ENCODE measurements at places on chromosomes 1 and 21. TPM values are rescaled to one million over a fixed set of nuclear protein-coding genes. Genes with fewer than 3 reads are reported as not detected.

DNA sequence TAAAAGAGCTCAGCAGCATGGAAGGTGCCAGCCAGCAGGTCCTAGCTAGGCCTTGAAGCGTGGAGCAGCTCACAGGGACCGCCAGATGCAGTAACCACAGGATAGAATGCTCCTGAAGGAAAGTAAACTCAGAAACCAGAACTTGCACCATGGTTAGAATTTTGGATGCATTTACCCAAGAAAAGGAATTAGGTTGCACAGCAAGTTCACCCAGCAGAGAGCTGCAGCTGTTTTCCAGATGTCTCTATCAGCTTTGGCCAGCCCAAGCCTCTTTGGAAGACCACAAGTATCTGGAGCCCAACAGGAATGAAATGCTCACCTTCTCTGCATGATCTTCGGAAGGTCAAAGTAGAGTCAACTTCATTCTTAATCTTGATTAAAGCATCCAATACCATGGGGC, 21.0 kb upstream of the ATP13A2 start:
- peaks cover 5% of the 10 kb centered on the region for H3K36me3 ChIP-seq
- no peaks in the 10 kb centered on the region for H3K4me1 ChIP-seq
- H3K27ac ChIP-seq, result no peak overlapping the region

DNA sequence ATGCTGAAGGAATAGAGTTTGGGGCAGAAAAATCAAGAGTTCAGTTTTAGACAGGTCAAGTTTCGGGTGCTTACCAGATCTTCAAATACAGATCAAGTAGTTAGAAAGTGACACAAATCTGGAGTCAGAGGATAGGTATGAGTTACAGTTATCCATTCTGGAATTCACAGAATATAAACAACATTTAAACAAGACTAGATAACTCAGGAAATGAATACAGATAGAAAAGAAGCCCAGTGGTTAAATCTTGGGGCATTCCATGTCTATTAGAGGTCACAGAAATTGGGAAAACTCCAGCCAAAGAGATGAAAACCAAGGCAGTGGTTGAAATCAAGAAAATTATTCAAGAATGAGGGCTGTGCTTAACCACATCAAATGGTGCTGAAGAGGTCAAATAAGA, 187.0 kb upstream of the HP1BP3 start:
- no peaks in the 10 kb centered on the region for H3K4me1 ChIP-seq
- no peak overlapping the region for H3K4me3 ChIP-seq
- peaks cover 13% of the 10 kb centered on the region for H3K36me3 ChIP-seq
- no peak for DNase-seq
- H3K27me3 ChIP-seq, result no peaks in the 10 kb centered on the region

- no peak for DNase-seq
- no peaks in the 10 kb centered on the region for H3K36me3 ChIP-seq
- H3K27me3 ChIP-seq, result no peaks in the 10 kb centered on the region
Measured at GRCh38 chr1:208173749-208174148, 70.4 kb downstream of the PLXNA2 start.

GRCh38 chr21:30434033-30434631, 4.1 kb downstream of the KRTAP13-4 start:
- peak; percentile 16 for DNase-seq
- H3K27me3 ChIP-seq, result peaks cover 2% of the 10 kb centered on the region
- H3K4me1 ChIP-seq, result no peaks in the 10 kb centered on the region
- H3K36me3 ChIP-seq, result no peaks in the 10 kb centered on the region
- H3K4me3 ChIP-seq, result no peak overlapping the region
- no peak overlapping the region for H3K27ac ChIP-seq

DNA sequence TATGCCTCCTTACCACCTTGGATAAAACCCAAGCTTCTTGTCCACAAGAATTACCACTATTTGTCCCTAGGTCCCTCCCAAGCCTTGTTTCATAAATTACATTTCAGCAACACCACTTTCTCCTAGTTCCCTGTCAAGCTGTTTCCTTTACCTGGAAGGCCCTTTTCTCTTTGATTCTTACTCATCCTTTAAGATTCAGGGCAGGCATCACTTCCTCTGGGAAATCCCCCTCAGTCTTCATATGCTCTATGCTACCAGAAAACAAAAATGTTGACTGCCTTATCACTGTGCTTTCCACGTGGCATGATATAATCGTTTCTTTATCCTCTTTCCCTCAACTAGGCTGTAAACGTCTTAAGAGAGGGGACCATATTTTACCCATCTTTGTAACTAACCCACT, 102.7 kb downstream of the LYST start:
- DNase-seq, result no peak
- H3K36me3 ChIP-seq, result peaks cover 4% of the 10 kb centered on the region
- H3K27ac ChIP-seq, result no peak overlapping the region

- H3K4me1 ChIP-seq, result peaks cover 8% of the 10 kb centered on the region
- no peak overlapping the region for H3K4me3 ChIP-seq
- peaks cover 5% of the 10 kb centered on the region for H3K27me3 ChIP-seq
- peak overlapping the region; percentile 61 for H3K27ac ChIP-seq
Measured at GRCh38 chr1:117128323-117129079, 7.0 kb upstream of the TRIM45 start.

DNA sequence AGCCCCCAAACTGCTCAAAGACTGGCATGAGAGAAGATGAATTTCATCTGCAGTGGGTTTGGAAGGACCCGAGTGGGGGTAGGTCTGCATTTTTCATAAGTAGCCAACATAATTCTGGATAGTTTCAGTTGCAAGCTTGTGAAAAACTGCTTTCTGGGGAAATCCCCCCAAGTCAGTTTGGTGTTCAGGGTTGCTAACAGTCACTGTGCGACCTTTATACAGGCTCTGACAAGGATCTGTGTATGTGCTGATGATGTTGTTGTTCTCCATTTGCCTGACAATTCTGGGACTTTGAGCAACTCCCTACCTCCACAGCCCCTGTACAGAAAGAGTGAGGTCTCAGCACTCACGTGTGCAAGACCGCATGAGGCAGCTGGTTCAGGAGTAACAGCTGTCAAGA, 87.9 kb downstream of the SUSD4 start:
- H3K4me1 ChIP-seq, result peaks cover 9% of the 10 kb centered on the region
- no peaks in the 10 kb centered on the region for H3K36me3 ChIP-seq
- no peak overlapping the region for H3K27ac ChIP-seq
- H3K4me3 ChIP-seq, result no peak overlapping the region
- H3K27me3 ChIP-seq, result peaks cover 43% of the 10 kb centered on the region

DNA sequence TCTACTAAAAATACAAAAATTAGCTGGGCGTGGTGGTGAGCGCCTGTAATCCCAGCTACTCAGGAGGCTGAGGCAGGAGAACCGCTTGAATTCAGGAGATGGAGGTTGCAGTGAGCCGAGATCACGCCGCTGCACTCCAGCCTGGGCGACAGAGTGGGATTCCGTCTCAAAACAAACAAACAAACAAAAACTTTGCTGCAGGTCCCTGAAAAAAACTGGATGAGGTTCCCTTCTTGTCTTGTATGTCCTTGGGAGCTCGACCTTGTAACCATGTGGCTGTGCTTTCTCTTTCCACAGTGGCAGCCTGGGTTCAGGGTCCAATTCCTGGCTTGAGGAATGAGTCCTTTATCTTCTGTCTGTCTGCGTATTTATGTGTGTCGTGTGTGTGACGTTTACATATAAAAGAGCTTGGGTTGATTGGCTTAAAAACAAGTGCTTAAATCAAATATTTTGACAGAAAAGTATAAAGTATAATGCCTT, 18.0 kb upstream of the COX20 start:
- H3K27ac ChIP-seq, result no peak overlapping the region
- peaks cover 33% of the 10 kb centered on the region for H3K27me3 ChIP-seq
- no peak for DNase-seq
- no peaks in the 10 kb centered on the region for H3K4me1 ChIP-seq
- no peaks in the 10 kb centered on the region for H3K36me3 ChIP-seq

DNA sequence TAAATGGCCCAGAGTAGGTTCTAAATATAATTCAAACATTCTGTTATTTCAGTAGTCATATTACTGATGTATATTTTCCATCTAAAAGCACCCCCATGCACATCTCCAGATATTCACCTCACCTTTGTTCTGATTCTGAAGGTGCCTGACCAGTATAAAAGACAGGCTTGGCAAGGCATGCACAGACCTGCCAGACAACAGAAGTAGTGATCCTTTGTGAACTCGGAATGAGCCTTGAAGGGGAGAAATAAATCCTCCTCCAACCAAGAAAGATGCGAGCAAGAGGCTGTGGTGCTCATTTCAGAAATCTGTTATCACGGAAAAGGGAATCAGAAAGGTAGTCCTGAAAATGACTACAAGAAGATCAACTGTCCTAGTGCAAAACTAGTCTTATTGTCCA, 287.3 kb downstream of the VAV3 start:
- peaks cover 11% of the 10 kb centered on the region for H3K4me1 ChIP-seq
- H3K4me3 ChIP-seq, result no peak overlapping the region
- no peaks in the 10 kb centered on the region for H3K27me3 ChIP-seq
- DNase-seq, result no peak
- H3K27ac ChIP-seq, result no peak overlapping the region

- no peak overlapping the region for H3K27ac ChIP-seq
- no peaks in the 10 kb centered on the region for H3K36me3 ChIP-seq
- H3K27me3 ChIP-seq, result peaks cover 29% of the 10 kb centered on the region
- peak overlapping the region; percentile 75 for H3K4me3 ChIP-seq
- DNase-seq, result peak; percentile 11
Measured at GRCh38 chr1:162822391-162823200, 32.1 kb downstream of the HSD17B7 start.

DNA sequence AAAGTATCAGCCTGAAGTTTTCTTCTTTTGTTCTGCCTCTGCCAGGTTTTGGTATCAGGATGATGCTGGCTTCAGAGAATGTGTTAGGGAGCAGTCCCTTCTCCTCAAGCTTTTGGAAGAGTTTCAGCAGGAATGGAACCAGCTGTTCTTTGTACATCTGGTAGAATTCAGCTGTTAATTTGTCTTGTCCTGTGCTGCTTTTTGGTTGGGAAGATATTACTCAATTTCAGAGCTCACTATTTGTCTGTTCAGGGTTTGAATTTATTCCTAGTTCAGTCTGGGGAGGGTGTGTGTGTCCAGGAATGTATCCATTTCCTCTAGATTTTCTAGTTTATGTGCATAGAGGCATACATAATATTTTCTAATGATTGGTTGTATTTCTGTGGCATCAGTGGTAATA, 12.8 kb downstream of the ZNF678 start:
- H3K36me3 ChIP-seq, result peaks cover 46% of the 10 kb centered on the region
- no peak for DNase-seq
- no peak overlapping the region for H3K4me3 ChIP-seq
- H3K4me1 ChIP-seq, result peaks cover 8% of the 10 kb centered on the region

DNA sequence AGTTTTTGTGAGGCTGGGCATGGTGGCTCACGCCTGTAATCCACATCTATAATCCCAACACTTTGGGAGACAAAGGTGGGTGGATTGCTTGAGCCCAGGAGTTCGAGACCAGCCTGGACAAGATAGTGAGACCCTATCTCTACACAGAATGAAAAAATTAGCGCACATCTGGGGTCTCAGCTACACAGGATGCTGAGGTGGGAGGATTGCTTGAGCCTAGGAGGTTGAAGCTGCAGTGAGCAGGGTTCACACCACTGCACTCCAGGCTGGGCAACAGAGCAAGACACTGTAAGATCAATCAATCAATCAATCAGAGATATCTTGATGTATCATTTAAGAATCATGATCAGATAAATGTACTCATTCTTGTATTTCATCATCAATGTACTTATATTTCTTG, 7.1 kb downstream of the ZYG11B start:
- no peak for DNase-seq
- no peak overlapping the region for H3K4me3 ChIP-seq
- peaks cover 8% of the 10 kb centered on the region for H3K4me1 ChIP-seq
- no peaks in the 10 kb centered on the region for H3K27me3 ChIP-seq
- H3K27ac ChIP-seq, result no peak overlapping the region

GRCh38 chr21:15839601-15840000, 109.8 kb downstream of the USP25 start:
- no peaks in the 10 kb centered on the region for H3K27me3 ChIP-seq
- no peak overlapping the region for H3K4me3 ChIP-seq
- no peak overlapping the region for H3K27ac ChIP-seq
- DNase-seq, result no peak
- H3K36me3 ChIP-seq, result peaks cover 4% of the 10 kb centered on the region

GRCh38 chr1:214208460-214208859, 72.5 kb upstream of the SMYD2 start:
- H3K4me1 ChIP-seq, result peaks cover 19% of the 10 kb centered on the region
- DNase-seq, result no peak
- H3K4me3 ChIP-seq, result no peak overlapping the region
- H3K27me3 ChIP-seq, result peaks cover 46% of the 10 kb centered on the region
- H3K27ac ChIP-seq, result no peak overlapping the region

DNA sequence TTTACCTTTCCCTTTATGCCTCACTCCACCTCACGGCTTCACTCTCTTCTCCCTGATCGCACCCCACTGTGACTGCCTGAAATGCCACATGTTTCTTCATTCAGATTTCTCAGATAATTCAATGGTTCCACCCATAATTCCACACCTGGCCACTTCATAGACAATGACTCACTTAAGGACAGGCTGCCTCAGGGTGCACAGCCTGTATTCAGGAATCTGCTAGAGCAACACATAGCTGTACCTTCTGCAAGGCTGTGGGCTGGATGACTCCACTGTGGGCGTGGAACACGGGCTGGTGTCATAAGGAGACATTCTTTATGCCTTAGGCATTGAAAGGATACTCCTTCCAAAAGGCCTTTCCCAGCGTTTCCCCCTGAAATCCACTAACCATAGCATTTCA, 36.1 kb downstream of the L1TD1 start:
- H3K4me1 ChIP-seq, result peaks cover 8% of the 10 kb centered on the region
- no peak for DNase-seq
- no peak overlapping the region for H3K4me3 ChIP-seq
- H3K36me3 ChIP-seq, result no peaks in the 10 kb centered on the region
- no peak overlapping the region for H3K27ac ChIP-seq

GRCh38 chr1:107004421-107004820, 52.1 kb upstream of the PRMT6 start:
- no peaks in the 10 kb centered on the region for H3K36me3 ChIP-seq
- H3K27me3 ChIP-seq, result no peaks in the 10 kb centered on the region
- H3K27ac ChIP-seq, result no peak overlapping the region
- H3K4me1 ChIP-seq, result no peaks in the 10 kb centered on the region
- no peak for DNase-seq

GRCh38 chr1:91583326-91583755, 82.7 kb downstream of the CDC7 start:
- no peaks in the 10 kb centered on the region for H3K36me3 ChIP-seq
- peaks cover 15% of the 10 kb centered on the region for H3K27me3 ChIP-seq
- no peak overlapping the region for H3K4me3 ChIP-seq
- DNase-seq, result no peak
- peaks cover 3% of the 10 kb centered on the region for H3K4me1 ChIP-seq
- H3K27ac ChIP-seq, result no peak overlapping the region

The RAB3B gene
- total RNA-seq, result 87.1 TPM

The CCDC24 gene
- 35.9 TPM for total RNA-seq

The PLA2G2F gene
- total RNA-seq, result not detected

The FNDC10 gene
- total RNA-seq, result 2.7 TPM

The ALX3 gene
- total RNA-seq, result 2.8 TPM

The RYR2 gene
- total RNA-seq, result 0.19 TPM

The AADACL3 gene
- not detected for total RNA-seq

The C1orf53 gene
- 4.3 TPM for total RNA-seq

The CYP2J2 gene
- total RNA-seq, result 0.58 TPM

The USH2A gene
- 0.55 TPM for total RNA-seq

The S100A16 gene
- 50.2 TPM for total RNA-seq

The IL22RA1 gene
- 0.13 TPM for total RNA-seq

The NHLH1 gene
- 0.96 TPM for total RNA-seq

The CHODL gene
- total RNA-seq, result 0.51 TPM
